Kasumi-1 (cell line): ENCODE measurements at places on chromosomes 7 and 10.
A peak's percentile ranks its signal among the peaks of the same experiment; 100 is the strongest.

DNA sequence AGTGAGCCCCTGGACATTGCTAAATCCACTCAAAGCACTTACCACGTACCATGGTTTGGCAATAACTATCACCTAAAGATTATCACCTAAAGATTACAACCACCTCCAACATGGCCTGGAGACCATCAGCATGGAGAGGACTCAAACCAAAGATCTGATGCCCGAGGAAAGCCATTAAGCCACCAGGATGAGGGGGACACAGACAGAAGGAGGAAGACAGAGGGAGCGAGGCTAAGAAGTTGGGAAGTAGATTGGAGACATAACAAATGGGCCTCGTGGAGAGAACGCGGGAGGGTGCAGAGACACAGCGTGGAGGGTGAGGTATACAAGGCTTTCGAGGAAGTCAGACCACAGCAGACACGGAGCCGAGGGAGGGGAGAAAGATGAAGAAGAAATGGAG lies 700.2 kb downstream of the PARD3 start:
- DNase-seq = no peak

DNA sequence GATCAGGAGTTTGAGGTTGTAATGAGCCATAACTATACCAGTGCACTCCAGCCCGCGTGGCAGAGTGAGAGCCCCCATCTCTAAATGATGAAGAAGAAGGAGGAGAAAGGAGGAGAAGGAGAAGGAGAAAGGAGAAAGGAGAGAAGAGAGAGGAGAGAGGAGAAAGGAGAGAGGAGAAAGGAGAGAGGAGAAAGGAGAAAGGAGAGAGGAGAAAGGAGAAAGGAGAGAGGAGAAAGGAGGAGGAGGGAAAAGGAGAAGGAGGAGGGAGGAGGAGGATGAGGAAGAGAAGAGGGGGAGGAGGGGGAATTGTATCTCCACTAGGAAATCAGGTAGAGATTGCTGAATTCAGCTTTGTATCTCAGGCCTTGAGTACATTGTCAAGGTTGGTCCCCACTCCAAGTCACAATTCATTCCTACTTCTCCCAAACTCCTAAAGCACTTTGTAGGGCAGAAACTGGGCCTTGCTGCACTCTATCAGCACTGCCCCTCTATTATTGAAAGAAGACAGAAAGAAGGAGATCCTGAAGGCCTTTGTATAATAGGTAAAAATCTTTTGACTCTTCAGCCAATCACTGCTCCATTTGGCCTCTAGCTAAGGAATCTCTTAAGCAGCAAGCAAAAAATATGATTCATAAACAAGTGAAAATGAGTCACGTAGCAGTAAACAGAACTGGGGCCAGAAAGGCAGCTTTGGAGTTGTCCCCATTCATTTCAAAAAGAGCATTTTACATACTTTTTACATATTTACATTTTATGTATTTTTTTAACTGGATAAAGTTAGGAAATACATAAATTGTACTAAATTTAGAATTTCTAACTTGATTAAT lies 178.0 kb downstream of the IMMP2L start:
- DNase-seq = no peak

DNA sequence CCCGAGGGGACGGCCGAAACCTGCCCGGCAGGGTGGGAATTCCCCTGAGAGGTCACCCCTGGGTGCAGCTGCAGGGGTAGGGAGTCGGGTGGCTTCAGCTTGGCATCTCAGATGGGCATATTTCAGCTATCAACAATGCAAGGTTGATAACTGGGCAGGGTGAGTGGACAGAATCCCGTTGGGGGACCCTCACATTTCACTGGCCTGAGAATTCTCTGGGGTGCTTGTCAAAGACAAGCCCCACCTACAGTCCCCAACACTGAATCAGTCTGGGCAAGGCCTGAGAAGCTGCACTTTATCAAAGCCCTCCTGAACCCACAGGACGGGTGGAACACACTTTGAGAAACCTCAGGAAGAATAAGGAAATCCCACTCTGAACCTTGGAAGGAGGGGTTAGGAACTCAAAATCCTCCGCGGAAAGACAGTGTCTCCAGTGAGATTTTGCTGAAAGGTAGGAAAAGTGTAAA lies 3.1 kb downstream of the RGS10 start:
- DNase-seq = no peak

- DNase-seq = no peak
These were observed 157.2 kb downstream of the PTPRN2 start for GRCh38 chr7:158430308-158431034.

- DNase-seq = no peak
These were observed 870 bp downstream of the GNA12 start for GRCh38 chr7:2843191-2843685.

DNA sequence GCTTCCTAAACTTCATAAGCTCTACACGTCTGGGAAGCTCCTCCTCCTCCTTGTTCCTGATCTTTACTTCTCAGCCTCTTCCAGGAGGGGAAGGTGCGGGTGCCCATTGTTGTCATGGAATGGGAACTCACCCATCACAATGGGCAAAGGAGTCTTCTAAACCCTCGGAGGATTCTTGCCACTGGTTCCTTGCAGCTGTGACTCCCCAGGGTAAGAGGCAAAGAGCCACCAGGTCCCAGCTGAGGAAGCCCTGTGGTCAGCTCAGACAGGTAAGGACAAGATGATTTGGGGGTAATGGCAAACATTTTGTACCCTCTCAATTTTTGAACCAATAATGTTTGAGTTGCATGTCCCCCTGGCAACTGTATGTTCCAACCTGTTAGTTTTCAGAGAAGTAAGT lies at the start of gene TEX36:
Gene TEX36 (minus strand): TSS at position 101 of the 400 bp plus-strand sequence. CDS start 174 bp downstream, outside the sequence.
- no peak for DNase-seq

DNA sequence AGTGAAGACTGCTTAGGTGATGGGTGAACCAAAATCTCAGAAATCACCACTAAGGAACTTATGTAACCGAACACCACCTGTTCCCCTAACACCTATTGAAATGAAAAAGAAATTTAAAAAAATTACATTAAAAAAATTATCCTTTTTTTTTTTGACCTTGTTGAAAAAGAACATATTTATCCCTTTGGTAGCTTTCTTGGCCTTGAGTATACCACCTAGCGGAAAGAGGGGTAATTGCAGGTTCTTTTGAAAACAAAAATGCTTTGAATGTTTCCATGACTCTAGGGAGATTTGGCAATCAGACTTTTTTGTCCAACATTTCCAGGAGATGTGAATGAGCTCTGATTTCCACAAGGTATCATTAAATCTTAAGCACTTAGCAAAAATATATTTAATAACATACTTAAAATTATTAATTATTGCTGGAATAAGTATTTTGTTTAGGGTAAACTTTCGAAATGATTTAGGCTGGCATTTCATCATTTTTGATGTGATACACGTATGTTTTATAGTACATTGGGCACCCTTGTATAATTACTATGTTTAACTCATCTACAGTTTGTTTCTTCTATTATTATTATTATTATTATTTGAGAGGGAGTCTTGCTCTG lies 47.0 kb upstream of the ELMO1 start:
- DNase-seq = peak; percentile 79

- peak; percentile 83 for DNase-seq
These were observed 97.9 kb upstream of the IKZF1 start for GRCh38 chr7:50206453-50207250.

DNA sequence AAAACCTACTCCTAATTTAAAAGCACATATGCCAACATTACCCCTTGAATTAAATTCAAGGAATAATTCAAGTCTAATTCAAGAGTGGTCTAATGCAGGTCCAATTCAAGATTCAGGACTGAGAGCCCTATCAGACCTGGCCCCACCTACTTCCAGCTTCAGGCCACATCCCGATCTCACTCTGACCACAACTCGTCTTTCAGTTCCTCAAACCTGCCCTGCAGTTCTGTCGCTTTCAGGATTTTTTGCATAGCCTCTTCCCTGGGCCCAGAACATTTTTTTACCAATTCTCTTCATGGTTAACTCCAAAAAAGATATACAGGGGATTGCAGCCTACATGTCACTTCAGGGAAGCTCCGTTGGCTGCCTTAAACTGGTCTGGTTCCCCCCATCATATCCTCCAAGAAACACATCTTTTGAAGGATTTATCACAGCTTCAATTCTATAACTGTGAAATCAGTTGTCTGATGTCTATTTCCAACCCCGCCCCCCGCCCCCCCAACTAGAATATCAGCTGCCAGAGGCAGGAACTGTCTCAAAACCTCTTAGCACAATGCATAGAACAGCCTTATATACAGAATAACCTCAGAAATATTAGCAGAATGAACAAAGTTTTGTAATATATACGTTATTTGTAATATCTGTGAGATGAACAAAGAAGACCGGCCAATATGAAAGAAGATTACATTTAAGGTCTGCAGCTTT lies 20.8 kb downstream of the CCDC6 start:
- DNase-seq = peak; percentile 97

GRCh38 chr7:17646253-17646956 lies 293.9 kb downstream of the SNX13 start:
- DNase-seq = no peak

DNA sequence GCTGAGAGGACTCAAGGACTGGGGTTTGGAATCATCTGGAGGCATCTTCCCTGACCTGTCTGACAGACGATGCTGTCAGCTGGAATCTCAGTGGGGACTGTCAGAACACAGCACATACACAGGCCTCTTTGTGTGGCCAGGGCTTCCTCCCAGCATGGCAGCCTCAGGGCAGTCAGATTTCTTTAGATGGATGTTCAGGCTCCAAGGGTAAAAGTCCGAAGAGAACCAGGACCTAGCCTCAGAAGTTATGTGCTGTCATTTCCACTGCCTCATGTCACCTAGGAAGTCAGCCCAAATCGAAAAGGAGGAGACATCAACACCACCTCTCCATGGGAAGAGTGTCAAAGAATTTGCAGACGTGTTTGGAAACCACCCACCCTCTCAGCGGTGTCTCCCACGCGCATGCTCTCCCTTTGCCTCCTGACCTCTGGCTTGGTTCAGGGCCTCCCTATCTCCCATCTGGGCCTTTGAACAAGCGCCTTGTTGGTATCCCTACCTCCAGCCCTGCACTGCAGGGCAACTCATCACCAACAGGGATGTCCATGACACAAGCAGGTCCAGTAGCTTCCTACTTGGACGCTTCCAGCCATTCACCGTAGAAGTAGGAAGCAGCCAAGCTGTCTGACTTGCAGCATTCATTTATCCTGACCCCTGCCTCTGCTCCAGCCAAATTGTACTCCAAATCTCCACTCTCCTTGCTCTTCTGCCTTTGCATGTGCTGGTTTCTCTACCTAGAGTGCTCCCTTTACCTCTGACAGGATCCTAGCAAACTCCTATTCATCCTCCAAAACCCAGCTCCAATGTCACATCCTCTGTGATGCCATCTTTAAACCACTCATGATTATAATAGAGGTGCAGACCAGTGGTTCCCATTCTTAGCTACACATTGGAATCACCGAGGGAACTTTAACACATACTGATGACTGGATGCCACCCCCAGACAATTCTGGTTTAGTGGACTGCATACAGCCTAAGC lies 121.6 kb downstream of the OAT start:
- no peak for DNase-seq

- no peak for DNase-seq
These were observed 65.3 kb downstream of the EBF3 start for GRCh38 chr10:129898706-129899268.

- no peak for DNase-seq
These were observed 10.1 kb downstream of the CARD11 start for GRCh38 chr7:3033581-3033980.

DNA sequence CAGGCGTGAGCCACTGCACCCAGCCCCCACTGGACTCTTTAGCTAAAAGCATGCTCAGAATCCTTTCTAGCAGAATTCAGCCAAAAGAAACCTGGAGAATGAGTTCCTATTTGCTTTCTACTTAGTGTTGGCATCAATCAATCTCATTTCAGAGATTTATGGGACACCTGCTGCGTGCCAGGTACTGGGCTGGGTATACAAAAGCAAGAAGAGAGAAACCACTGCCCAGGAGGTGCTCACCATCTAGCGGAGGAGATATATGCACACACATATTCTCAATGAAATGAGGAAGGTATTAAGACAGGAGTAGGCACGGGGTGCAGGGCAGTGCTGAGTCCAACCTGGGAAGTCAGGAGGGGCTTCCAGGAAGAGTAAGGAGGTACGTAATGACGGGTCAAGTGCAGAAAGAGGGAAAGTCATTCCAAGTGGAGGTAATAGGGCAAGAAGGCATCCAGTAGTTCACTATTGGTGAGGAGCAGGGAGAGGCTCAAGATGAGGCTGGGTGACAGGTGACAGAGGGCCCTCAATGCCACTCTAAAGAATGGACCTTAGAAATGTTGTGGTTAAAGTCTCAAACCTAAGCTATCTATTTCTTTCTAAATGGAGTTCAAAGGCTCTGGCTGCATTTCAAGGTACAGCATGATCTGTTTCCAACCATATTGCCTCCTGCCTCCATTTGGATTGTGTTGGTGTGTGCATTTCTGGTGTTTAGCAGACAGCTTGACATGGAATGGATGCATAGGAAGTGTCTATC lies 22.1 kb downstream of the ABLIM1 start:
- DNase-seq = no peak

GRCh38 chr10:36721871-36722270 lies 403.5 kb upstream of the ANKRD30A start:
- no peak for DNase-seq

DNA sequence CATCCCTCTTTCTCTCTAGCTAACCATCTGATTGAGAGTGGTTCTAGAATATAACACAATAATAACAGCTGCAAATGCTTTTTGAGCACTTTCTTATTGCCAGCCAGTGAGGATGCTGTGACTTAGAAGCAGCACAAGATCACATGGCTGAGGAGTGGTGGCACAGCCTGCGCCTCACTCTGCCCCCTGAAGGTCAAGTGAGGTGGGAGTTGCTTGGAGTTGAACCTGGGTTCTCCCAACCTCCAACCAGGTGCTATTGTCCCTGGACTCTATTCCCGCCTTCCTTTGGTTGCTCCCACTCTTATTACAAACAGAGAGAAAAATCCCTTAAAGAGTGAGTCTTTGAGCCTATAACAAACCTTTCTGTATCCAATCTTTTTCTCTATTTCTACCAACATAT lies 280.3 kb upstream of the PODXL start:
- DNase-seq = no peak

DNA sequence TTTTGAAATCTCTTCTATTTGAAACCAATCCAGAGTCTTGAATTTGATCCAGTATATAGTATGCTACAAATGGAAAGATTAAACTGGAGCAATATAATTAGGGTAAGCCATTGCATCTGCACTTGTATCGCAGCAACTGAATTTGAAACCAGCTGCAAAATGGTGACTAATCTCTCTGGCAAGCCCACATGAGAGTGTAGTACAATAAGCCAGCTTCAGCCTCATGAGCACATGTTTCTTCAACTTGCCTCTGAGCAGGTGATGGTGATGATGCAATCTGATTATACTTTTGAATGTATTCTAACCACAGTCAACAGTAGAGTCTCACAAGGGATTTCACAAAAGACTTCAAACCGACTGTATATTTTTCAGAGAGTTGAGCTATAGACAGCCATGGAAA lies 829 bp upstream of the RPA3 start:
- DNase-seq = no peak

GRCh38 chr7:132742189-132742612 lies 165.9 kb upstream of the PLXNA4 start:
- DNase-seq = no peak

GRCh38 chr7:40880581-40880980 lies 745.8 kb downstream of the SUGCT start:
- no peak for DNase-seq
